Activated CD4-positive, alpha-beta T cell treated with anti-CD3 and anti-CD28 coated beads, Interleukin-2, amount 50 U/mL, for 48 hours (primary cell): ENCODE measurements at places on chromosomes 3 and 15.

DNA sequence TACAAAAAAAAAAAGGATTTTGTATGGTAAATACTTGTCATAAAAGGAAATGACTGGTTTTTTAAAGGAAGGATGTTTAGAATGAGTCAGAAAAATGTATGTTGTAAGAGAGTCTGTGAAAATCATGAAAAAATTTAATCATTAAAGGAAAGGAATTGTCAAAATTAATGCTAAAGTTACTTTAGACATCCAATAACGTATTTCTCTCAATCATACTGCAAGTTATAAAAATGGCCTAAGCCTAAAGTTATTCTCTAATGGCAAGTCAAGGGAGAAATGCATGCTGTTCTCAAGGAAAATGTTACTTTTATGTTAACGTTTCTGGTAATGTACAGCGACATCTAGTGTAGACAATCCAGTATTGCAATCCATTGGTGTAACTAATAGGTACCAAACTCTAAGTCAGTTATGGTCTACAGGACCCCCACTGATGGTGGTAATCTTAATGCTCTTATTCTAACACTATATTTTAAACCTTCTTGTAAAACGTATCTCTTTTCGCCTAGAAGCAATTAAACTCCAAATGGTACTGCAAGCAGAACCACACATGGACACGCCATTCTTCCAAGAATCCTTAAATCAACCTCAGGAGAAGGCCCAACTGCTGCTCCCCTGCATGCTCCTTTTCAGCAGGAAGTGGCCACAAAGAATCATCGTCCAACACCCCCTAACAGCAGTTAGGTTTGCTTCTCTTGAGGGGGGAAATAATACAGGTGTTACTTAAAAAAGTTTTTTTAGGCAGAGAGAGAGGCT, 35.2 kb downstream of the NCEH1 start:
- DNase-seq: no peak

GRCh38 chr3:189834462-189834861, 203.3 kb downstream of the TP63 start:
- no peak for DNase-seq

DNA sequence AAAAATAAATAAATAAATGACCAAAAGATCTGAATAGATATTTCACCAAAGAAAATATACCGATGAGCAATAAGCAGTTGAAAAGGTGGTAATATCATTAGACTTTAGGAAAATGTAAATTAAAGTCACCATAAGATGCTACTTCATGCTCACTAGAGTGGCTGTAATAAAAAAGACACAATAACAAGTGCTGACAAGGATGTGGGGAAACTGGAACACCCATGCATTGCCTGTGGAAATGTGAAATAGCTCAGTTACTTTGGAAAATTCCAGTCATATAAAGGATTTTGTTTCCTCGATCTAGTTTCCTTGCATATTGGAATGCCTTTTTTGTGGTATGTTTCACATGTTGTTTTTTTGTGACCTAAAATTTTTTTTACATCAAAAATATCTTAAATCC, 36.0 kb upstream of the LRIG1 start:
- no peak for DNase-seq

DNA sequence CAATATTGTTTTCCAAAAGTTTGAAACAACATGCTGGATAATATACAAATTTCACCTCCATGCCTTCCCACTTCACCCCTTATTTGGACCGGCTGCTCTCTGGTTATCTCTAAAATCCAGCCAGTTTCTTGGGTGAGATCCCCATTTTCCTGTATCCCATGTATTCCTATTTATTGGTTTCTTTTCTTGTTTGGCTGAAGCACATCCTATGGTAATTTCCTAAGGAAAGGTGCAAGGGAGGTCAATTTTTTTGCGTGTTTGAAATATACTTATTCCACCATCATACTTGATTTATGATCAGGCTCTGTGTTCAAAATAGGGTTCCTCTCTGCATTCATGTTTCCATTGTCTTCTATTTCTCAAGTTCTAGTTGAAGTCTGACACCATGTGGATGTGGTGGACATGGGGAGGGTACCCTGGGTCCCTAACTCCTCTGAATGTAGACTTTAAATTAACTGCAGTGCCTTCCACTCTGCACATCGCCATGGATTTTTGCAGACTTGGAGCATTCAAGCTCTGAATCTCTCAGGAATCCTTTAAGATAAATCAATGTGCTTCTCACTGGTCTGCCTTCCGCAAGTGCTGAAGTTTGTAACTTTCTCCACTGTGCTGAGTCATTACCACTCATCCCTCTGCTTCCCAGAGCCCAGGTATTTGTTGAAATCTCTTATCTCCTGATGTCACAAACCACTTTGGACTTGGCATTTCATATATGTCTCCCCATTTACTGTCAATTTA, 52.1 kb upstream of the TLE3 start:
- no peak for DNase-seq

DNA sequence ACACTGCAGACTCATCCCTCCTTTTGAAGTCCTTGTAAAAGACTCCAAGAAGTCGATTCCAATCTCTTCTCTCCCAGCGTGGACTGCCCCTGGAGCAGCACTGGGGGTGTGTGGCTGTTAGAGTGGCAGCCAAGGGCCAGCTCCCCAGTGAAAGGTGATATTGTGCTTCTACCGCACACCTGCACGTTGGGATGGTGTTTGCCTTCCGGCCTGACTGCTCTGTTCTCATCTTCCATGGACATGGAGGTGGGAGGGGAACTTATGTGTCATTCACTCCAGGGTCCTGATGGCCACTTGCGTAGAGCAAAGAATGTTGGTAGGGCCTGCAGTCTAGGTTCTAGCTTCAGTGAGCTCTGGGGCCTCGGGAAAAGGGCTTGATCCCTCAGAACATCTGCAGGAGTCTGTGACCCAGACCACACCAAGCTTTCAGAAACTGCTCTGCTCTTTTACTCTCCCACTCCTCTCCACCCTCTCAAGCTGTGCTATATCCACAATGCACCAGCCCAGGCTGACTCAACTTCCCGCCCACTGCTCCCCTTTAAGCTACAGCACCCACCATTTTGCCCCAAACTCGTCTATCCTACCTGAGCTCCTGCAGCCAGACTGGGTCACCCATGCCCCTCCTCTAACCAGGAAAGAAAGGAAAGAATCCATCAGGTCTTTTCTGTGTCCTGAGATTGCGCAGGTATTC, 31.3 kb downstream of the LIPC start:
- no peak for DNase-seq

DNA sequence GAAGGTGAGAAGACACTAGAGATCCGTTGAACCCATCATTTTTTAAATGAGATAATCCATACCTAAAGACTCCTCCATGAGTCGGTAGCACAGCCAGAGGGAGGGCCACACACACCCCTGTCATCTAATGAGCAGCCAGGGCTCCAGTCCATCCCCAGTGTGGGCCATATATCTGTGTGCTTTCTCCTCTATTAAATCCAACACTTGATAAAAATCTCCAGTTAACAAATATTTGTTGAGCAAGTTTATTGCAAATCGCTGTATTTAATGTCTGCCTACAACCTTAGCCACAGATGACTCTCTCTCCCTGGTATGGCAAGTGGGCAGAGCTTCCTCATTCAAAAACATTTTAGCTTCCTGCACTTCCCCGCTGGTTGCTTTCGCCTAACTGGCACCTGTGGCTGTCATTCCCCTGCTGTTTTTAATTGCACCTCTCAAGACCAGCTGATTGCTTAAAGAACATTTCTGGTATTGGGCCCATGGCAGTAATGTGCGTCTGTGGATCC, 82.8 kb downstream of the SMAD3 start:
- no peak for DNase-seq

DNA sequence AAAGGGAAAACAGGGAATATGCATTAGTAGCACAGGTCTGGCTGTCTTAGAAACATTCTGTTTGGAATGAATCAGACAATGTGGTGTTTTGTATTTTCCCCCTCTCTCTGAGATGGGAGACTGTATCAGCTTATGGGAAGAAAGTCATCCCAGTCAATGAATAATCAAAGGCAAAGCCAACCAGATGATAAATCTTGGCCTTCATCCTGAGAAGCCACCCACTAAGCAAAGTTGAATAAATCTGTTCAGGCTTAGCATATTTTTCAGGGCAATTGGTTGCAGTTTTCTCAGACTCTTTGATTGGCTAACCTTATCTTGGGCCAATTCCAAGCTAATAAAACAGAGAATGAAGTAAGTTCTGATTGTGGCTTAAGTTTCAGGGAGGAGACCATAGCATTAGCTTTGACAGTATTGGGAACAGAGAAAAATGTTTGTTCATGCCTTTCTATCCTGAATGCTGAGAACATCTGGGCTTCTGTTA, 63.6 kb upstream of the ARL8B start:
- no peak for DNase-seq

GRCh38 chr3:152241142-152242017, 27.3 kb upstream of the MBNL1 start:
- no peak for DNase-seq

DNA sequence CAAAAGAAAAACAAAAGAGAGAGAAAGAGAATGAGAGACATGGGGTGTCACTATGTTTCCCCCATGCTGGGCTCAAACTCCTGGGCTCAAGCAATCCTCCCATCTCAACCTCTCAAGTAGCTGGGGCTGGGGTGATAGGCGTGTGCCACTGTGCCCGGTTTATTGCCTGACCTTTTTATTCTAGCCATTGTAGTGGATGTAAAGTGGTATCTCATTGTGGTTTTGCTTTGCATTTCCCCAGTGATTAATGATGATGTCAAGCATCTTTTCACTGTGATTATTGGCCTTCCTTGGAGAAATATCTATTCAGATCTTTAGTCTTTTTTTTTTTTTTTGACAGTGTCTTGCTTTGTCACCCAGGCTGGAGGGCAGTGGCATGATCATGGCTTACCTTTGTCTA, 37.7 kb upstream of the GK5 start:
- no peak for DNase-seq

DNA sequence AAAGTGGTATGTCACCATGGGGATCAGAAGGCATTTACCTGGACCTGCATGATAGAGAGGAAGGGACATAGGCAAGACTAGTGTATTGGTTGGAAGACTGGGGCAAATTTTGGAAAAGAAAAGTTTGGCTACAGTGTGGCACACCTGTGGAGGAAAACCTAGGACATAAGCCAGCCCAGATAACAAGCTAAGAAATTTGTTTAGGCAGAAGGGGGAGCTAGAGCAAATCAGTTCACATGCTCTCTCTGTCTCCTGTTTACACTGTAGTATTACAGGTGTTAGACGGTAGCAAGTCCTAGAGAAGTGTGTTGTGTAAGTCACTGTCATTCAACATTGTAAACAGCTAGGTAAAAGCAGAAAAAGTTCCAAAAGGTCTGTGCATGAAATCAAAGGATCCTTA, 11.9 kb upstream of the ALDH1A2 start:
- no peak for DNase-seq

GRCh38 chr3:177742273-177742672, 545.0 kb upstream of the TBL1XR1 start:
- DNase-seq: no peak

- no peak for DNase-seq
Measured at GRCh38 chr15:80660119-80660518, 35.0 kb upstream of the ABHD17C start.

GRCh38 chr15:98668566-98669308, 20.4 kb downstream of the IGF1R start:
- peak; percentile 50 for DNase-seq

DNA sequence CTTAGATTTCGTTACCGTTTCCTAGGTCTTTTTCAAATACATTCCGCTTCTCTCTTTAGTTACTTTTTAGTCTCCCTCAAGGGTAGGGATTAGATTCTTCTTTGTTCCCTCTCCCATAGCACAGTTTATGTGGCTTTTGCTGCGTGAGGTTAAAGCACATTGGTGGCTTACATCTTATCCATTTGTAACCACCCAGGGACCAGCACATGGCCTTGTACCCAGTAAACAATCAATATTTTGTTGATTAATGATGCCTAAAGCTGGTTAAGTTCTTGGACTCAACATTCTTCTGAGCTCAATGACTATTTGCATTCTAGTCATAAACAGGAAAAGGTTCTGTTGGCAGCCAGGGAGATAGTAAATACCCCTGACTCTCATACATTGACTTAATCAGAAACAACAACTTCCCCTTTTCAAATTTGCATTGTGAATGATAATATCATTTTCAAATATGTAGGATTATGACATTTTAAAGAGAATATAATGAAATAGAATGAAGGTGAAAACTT, 60.2 kb downstream of the CACNA1D start:
- DNase-seq: no peak

DNA sequence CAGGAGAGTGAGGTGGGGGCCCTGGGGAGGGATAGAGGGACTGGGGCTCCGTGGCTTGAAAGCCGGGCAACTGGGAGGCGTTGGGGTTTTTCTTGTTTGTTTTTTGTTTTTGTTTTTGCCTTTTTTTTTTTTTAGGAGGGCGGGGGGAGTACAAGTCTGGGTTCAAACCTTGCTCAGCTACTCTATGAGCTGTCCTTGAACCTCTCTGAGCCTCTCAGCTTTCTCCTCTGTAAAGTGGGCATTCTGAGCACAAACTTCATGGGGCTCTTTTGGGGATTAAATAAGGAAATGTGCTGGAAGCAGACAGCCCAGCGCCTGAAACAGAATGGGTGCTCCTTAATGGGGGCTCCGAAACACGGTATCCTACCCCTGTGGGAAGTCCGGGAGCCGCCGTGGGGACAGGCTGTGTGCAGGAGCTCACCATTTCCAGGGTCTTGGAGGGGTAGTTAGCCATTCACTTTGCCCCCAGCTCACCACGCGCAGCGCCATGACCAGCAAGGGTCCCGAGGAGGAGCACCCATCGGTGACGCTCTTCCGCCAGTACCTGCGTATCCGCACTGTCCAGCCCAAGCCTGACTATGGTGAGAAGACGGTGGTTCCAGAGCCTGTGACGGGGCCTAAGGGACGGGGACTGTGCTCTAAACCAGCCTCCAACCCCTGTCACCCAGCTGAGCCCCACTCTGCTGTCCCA, 388 bp downstream of the ACY1 start:
- no peak for DNase-seq

DNA sequence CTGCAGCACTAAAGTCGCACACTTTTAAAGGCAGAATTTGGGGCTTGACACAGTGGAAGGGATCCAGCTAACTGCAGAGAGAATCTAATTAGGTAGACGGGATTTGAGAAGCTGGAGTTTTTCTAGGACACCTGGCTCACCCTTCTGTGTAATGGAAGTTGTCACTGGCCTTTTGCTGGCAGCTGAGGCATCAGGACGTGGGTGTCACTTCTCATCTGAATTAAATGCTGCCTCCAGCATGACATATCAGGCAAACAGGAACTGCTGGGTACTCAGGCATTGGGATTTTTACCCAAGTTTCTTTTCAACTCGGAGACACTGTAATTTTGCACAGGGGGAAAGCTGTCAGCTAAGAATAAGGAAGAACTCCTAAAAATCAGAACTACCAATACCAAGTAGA, 861.9 kb upstream of the ARPP21 start:
- no peak for DNase-seq

GRCh38 chr15:66298803-66299251, 5.5 kb downstream of the DIS3L start:
- no peak for DNase-seq

- peak; percentile 31 for DNase-seq
Measured at GRCh38 chr15:38530113-38530512, 34.5 kb downstream of the RASGRP1 start.

- DNase-seq: no peak
Measured at GRCh38 chr3:133230195-133230594, 169.7 kb upstream of the BFSP2 start.

GRCh38 chr3:61821823-61822251, 260.5 kb downstream of the PTPRG start:
- DNase-seq: no peak
